ENCODE measurements at places on chromosomes 11 and 22. TPM values are rescaled to one million over a fixed set of nuclear protein-coding genes. Genes with fewer than 3 reads are reported as not detected.

Gene UBTFL1
- not detected for polyA plus RNA-seq

Gene SLC22A9
- polyA plus RNA-seq, result not detected

Gene PLAAT5
- 0.42 TPM for polyA plus RNA-seq

DNA sequence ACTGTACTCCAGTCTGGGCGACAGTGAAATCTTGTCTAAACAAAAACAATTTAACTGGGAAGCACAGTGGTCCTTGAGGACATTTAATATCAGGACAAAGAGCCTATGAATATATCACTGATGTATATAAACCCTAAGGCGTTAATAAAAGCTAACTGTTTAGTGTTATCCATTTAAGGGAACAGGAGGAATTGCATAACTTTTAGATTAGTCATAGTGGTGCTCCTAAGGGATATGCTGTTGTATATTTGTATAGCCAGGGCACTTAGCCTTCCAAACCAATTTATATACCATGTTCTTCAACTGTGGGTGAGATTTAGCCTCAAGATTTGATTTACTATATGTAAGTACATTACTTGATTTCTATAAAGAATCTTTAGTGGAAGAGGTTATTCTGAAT lies 3.0 kb upstream of the CHEK1 start:
- no peak for DNase-seq

- no peak for DNase-seq
Observed at GRCh38 chr11:6571434-6572008, 31.9 kb downstream of the RRP8 start.

DNA sequence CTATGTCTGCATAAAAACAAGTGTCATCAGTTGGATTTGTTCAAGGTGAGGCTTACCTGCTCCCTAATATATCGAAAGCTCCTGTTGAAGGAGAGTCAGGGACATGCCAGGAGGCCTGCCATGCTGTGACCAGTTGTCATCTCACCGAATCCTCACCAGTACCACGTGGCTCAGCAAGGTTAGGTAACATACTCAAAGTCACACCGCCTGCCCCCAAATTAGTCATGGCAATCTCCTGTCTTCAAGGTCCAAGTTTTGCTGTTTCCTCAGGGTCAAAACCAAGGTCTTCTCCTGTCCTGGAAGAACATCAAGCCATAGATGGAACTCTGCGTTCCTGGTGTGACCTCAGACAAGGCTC lies 67.8 kb downstream of the IGLL1 start:
- no peak for DNase-seq

- no peak for DNase-seq
Observed at GRCh38 chr11:494761-495536, 12.1 kb downstream of the RNH1 start.

- no peak for DNase-seq
Observed at GRCh38 chr11:73752903-73753302, 8.0 kb downstream of the RAB6A start.

DNA sequence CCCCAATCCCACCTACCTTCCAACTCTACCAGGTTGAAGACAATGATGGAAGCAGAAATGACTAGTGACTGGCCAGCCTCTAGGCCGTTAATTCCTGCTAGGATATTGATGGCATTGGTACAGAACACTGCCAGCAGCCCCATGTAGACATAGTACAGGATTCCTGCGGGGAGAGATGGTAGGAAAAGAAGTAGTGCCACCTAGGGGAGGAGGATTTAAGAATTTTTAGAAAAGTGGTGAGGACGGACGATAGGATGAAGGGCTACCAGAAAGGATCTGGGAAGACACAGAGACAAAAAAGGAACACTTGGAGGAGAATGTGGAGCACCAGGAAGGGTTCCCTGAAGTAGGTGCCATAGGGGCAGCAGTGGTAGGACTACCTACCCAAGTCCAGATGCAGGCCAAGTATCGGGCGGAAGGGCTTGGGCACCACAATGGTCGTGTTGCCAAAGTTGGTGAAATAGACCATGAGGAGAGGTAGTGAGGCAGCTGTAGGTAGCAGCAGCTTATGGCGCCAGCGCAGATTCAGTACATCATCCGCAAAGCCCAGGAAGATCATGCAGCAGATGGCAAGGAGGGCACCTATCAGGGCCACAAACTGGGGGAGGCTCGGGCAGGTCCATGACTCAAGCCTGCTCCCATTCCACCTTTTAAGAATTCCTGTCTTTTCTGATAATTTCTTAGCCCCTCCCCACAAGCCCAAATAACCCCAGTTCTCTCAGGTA lies 1.2 kb downstream of the DPAGT1 start:
- no peak for DNase-seq

Gene SYCE3
- polyA plus RNA-seq, result 0.28 TPM

- DNase-seq, result no peak
Observed at GRCh38 chr11:128341280-128342248, 245.8 kb downstream of the ETS1 start.

DNA sequence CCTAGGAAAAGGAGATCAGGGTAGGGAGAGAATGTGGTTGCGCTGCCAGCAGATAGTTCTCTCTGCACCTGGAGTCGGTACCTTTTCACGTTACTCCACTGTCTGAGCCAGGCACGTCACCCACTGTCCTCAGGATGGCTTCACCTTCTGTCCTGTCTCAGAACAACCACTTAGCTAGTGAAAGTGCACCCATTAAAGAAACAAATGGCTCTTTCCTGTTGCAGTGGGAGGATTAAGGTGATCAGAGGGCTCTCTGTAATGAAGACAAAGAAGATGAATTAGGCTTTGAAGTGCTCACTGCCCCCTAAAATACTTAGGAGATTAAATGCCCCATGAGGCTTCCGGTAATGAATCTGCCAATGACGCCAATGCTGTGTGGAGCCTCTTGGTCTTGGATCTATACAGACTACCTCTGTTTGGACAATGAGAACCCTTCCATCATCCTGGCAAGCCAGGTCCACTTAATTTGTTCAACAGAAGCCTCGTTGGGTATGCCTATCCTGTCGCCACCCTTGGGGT lies 113.7 kb downstream of the INSC start:
- no peak for DNase-seq

Gene SYT7
- polyA plus RNA-seq, result 5.6 TPM

Gene ZC3H7B
- 68.3 TPM for polyA plus RNA-seq

Measured in right renal cortex interstitium (tissue), 3 donors.